Stimulated activated CD4-positive, alpha-beta T cell treated with anti-CD3 and anti-CD28 coated beads, Interleukin-4, amount 100 ng/mL, for 4 hours (primary cell): ENCODE measurements at places on chromosomes 7 and 10.

GRCh38 chr10:114301177-114301576 lies 62.1 kb downstream of the VWA2 start:
- no peak for DNase-seq

DNA sequence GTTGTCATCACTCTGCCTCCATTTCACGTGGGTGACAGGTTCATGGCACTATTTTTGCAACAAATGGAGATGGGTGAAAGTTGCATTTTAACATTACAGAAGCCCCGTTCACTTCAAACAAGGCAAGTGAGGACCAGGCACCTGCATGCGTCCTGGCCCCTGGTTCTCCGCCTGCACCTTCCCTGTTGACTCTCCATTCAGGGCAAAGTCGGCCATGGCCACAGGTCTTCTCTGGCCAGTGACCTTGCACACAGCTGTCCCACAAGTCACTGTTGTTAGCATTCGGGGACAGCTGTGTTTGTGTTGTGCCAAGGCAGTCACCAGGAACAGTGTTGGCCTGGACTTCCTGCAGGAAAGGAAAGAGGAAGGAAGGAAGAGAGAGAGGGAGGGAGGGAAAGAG lies 554.9 kb downstream of the TCERG1L start:
- DNase-seq: no peak

DNA sequence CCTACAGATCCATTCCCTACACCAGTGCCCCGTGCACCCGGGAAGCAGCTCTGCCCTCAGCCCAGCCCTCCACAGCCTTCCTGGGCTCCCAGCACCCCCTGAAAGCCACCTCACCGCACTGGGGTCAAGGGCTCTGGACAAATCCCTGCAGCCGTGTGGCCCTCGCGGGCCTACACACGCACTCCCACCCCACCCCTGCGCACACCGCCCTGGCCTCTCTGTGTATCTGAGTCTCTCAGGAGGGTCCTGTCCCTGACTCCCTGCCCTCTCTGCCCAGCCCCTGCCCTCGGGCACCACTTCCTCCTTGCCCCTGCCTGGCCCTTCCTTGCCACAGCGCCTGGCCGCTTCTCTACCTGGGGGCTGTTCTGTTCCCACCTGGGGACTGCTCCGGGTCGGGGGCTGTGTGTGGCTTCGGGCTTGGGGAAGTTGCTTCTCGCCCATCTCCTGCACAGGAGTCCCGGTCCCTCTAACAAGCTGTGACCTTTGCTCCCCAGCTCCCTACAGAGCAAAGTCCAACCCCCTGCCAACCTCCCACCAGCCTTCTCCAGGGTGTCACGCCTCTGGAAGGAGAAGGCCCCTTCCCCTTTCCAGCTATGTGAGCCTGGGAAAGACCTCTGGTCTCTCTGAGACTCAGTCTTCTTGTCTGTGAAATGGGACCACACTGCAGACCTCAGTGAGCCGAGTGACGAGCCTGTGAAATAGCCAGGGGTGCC lies 1.5 kb downstream of the TMEM184A start:
- no peak for DNase-seq

GRCh38 chr10:93352638-93353383 lies 129.3 kb downstream of the MYOF start:
- no peak for DNase-seq

- DNase-seq: no peak
Measured at GRCh38 chr7:116021237-116021636, 9.3 kb downstream of the TFEC start.

DNA sequence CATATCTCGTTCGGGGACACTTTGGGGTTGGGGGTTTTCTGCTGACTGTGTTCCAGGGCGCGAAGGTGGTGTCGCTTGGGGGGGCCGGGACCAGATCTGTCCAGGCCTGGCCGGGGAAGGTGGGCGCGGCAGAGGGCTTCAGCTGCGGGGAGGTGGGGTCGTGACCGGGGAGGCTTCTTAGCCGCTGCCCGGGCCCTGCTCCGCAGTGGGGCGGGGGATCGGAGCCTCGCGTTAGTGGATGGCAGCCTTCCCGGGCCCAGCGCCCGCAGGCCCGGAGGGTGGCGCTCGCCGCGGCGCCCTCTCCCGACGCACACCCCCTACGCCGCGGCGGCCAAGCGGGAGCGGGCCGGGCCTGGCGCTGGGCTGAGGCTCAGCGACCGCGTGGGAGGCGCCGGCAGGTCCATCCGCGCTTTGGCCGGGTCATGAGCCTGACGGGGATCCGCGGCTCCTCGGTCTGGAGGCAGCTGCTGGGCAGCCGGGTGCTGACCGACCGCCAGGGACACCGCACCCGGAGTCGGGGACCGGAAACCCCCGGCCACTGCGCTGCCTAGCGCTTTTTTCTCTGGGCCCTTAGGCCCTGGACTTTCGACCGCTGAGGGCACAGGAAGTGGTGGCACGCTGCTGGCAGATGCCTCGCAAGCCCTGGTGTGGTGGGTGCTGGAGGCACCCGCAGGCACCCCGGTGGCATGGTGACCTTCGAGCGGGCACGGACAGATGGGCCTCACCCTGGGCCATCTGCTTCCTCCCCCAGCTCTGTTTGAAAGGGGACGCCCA lies 1.2 kb downstream of the AGAP3 start:
- peak; percentile 40 for DNase-seq

- DNase-seq: no peak
Measured at GRCh38 chr7:91345449-91345848, 81.2 kb downstream of the FZD1 start.

- DNase-seq: no peak
Measured at GRCh38 chr10:25725917-25726716, 207.9 kb upstream of the MYO3A start.

DNA sequence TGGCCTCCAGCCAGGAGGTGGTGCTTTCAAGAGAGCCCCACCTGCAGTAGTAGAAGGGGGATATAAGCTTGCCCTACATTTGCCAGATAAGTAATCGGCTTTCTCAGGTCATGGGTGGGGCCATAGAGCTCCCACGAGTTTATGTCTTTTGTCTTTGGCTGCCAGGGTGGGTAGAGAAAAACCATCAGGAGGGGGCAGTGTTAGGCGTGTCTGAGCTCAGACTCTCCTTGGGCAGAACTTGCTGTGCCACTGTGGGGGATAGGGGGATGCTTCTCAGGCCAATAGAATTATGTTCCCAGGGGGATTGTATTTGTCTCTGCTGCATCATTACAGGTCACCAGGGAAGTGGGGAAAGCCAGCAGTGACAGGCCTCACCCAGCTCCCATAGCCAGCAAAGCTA lies 12.3 kb upstream of the MRPS33 start:
- DNase-seq: no peak

- no peak for DNase-seq
Measured at GRCh38 chr7:154347700-154348266, 295.6 kb downstream of the DPP6 start.

GRCh38 chr7:14228341-14228740 lies 238.9 kb upstream of the ETV1 start:
- no peak for DNase-seq

DNA sequence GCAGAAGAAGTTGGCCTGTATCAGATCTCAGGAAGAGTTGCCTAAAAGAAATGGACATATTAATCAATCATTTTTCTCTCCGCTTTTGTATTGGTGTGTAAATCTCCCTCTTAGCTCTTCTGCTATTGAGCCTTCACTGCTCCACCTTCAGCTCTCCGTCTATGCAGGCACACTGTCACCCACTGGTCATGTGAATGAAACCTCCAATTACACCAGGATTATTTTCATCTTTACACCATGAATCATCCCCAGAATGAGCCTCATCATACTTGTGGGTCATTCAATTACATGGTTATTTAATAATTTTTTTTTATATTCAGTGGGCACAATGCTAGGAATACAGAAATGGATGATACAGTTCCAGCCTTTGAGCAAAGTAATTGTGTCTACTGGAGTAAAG lies 92.6 kb downstream of the LRRC4 start:
- DNase-seq: no peak

DNA sequence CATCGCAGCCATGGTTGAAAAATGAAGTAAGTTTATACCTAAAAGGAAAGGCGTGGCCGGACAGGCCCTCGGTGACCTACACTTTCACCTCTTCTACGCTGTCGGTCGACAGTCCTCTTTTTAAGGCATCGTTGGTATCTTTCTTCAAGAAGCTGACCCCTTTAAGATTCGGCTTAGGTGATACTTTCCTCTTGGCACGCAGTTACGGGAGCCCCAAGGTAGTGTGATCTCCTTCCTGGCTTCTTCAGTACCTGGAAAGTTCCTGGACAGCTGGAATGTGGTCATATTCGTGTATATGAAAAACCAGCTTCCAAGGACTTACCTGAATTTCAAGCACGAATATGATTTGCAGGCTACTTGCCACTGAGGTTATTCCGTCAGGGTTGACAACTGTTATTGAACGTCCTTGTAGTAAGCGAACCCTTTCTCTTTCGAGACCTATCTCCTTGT lies 885 bp upstream of the SYPL1 start:
- no peak for DNase-seq

DNA sequence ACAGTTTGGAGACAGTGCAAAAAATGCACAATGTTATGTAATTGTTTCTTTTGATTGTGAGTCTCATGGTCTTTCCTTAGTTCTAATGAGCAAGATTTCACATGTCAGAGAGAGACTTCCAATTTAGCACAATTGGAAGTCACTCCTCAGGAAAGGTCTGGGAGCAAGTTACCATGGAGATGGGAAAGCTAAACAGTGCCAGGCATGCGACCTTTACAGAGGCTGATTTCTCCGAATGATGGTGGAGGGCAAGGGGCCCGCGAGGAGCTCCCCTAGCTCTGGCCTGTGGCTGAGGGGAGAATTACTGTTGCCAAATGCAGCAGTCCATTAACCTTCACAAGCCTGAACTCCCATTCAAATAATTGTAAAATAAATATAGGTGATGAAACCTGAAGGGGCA lies 59.3 kb downstream of the CDCA7L start:
- DNase-seq: no peak

- no peak for DNase-seq
Measured at GRCh38 chr10:21363092-21363730, 162.3 kb downstream of the SKIDA1 start.

GRCh38 chr10:116783011-116783655 lies 40.8 kb upstream of the HSPA12A start:
- DNase-seq: no peak

- no peak for DNase-seq
Measured at GRCh38 chr10:74708246-74708645, 118.2 kb upstream of the KAT6B start.

GRCh38 chr10:69451784-69452251 lies 553 bp downstream of the TSPAN15 start:
- DNase-seq: no peak

DNA sequence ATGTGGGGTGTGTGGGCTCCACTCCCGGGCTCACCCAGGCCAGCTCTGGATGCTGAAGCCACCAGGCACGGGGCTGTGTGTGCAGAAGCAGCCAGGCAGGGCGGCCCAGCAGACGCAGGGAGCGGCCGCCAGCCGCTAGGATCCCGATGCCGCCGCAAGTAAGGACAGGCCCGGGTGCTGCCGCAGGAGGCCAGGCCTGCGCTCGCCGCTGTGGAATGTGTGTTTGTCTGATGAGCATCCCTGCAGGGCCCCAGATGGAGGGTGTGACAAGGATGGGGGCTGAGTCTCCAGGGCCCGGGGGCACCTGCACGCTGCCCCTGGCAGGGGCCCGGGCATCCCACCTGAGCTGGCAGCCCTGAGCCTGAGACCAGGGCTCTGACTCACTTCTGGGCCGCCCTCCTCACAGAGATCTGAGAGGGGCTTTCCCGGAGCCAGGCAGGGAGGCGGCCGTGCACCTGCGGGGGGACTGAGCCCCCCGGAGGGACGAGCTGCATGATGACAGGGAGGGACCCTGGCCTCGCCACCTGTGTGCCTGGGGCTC lies 101.5 kb downstream of the FOXL3 start:
- no peak for DNase-seq

- DNase-seq: no peak
Measured at GRCh38 chr10:91891125-91892001, 17.9 kb downstream of the FGFBP3 start.
